ENCODE measurements at places on chromosomes 5 and 9. TPM values are rescaled to one million over a fixed set of nuclear protein-coding genes. Genes with fewer than 3 reads are reported as not detected.

- no peak for DNase-seq
These were observed 39.7 kb upstream of the HSD17B4 start for GRCh38 chr5:119412279-119413227.

DNA sequence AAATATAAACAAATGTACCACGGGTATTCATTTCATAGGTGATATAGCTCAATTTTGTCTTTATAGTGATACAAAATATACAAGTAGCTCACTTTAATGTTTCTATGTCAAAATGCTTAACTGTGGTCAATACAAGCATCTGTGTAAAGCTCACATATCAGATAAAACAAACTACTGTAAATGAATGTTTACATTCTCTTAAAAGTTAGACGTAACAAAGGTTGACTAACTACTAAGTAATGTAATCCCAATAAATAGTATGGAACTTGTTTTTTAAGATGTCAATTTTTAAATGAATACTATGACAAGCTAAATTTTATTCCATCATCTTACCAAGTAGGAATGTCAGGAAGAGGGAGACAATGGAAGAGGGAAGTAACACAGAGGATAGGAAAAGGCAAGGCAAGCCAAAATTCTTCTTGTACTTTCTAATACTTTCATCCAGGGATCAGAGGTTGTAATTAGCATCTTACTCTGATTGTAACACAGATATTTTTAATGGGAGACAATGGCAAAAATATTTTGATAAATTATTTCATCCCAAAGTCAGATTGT lies 105.5 kb downstream of the STRBP start:
- no peak for DNase-seq

DNA sequence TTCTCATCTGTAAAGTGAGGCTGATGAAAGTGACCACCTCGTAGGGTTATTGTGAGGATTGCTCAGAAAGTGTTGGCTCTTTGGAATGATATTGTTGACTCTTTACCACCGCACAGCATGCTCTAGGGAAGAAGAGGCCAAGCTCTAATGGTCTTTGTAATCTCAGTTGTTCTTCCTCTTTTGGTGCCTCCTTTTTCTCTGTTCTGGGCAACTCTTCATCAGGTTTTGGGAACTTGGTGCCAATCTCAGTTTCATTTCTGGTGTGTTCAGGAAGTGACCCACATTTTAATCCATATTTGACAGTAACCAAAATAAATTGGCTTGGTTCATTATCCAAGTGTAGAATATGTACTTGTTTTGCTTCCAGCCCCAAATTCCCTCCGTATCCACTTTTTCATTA lies 25.1 kb downstream of the ARHGAP26 start:
- no peak for DNase-seq

Gene ENDOG
- 15.5 TPM for total RNA-seq

DNA sequence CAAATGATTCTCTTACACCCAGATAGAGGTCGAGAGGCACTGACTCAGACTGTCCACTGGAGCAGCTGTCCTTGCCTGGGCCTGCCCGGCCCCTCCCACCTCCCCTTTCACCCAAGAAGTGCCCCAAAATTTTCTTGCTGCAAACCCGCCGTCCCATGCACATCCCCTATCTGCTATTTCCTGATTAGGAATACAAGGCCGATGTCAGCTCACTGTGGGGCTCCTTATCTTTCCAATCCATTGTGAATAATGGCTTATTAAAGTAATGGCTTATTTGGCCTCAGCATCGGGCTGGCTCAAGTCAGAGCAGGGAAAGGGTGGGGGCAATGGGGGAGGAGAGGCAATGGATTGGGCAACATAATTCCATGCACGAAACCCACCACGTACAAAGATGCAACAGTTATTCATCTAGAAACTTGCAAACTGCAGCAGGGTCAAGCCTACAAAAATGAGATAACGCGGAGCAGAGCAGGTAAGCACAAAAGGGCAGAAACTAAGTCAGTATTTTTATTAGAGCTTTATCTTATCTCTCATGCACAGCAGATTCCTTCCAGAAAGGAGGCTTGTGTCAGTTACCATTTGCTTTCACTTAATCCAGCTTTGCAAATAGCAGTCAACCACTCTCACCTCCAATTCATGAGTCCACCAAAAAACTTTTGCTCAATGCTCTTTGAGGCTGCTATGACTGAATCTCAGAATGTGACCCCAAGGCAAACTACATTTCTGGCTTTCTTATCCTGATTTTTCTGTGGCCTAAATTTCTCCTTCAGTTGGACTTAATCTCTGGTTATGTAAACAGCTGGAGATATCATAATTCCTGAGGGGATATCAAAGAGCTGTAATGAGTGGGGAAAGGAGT lies 138.2 kb upstream of the OSMR start:
- DNase-seq: no peak

- no peak for DNase-seq
These were observed 56.7 kb upstream of the EQTN start for GRCh38 chr9:27353474-27354229.

Gene RGP1
- total RNA-seq: 10.5 TPM

DNA sequence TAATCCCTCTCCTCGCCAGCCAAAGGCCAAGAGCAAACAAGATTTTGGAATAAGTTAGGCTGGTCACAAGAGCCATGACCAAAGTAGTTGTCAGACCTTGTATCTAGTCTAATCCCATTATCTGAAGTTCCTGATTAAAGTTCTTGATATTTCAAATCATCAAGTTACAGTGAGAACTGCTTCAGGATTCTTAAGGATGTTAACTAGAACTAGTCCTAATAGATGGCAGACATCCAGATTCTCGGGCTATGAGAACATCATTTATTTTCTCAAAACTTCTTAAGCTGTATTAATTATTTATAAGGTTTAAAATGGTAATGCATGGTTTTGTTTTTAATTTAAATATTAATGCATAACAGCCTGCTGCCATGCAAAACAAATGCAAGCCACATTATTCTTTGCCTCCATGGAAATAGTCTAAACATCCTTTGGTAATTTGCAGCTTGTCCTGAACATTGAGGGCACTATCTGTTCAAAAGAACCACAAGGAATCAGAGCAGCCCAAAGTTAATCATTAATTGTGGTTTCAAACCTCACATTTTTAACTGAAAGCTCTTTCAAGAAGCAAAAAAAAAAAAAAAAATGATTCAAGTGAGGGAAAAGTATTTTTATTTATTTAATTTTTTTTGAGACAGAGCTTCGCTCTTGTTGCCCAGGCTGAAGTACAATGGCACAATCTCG lies 95.1 kb downstream of the TTC39B start:
- DNase-seq: peak; percentile 48

DNA sequence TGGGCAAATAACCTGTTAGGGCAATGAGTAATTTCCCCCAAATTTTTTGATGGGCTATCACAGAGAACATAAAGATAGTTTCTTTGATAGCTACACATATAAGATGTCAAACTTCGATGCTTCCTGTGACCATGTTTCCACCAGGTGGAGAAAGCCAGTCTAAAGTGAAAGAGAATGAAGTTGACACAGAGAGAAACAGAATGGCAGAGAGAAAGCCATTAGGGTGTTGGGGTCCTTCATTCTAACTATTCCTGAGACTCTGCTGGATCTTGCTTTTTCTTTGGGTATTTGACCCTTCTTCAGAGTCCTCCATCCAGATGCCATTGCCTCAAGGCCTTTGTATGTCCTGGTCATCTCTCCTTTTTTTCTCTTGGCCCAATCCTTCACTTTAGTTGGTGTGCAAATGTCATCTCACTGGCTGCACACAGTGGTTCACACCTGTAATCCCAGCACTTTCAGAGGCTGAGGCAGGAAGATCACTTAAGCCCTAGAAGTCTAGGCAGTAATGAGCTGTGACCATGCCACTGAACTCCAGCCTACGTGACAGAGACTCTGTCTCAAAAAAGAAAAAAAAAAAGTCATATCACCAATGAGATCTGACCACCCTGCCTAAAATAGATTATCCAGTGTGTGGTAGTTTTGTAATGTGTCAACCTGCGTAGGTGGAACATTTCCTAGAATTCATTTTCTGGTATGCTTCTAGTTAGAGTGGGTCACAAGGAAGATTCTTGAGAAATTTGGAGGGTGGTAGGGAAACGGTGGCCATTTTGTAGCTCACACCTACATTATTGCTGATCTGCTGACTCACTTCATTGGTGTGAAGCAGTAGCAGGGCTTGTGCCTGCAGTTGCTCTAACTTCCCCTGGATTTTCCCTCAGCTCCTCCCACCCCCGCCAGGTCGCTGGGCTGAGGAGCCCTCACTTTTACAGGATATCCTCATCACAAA lies 20.8 kb upstream of the KIF2A start:
- DNase-seq: no peak

Gene PCDHA7
- total RNA-seq: 0.26 TPM

DNA sequence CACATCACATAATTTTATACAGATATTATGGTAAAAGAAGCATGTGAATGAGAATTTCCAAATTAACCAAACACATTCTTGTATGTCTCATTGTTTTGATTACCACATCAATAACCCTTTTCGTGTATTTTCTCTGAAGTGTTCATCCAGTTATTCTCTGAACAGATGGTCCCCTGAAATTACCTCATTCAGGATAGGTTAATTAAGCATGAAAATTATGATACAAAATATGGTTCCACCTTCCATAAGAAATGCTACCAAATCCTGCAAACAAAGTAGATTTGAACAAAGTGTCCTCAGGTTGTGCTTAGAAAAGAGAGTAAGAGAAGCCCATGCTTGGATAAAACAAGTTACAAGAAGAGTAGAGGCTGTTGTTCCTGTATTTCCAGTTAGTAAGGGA lies 83.1 kb upstream of the LMNB1 start:
- DNase-seq: no peak
